Activated CD8-positive, alpha-beta memory T cell treated with anti-CD3 and anti-CD28 coated beads for 4 hours (primary cell): ENCODE measurements at places on chromosomes 7 and 10.

DNA sequence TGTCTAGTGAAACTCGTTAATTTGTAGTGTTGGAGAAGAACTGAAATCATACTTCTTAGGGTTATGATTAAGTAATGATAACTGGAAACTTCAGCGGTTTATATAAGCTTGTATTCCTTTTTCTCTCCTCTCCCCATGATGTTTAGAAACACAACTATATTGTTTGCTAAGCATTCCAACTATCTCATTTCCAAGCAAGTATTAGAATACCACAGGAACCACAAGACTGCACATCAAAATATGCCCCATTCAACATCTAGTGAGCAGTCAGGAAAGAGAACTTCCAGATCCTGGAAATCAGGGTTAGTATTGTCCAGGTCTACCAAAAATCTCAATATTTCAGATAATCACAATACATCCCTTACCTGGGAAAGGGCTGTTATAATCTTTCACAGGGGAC, 187.6 kb downstream of the CFTR start:
- DNase-seq = no peak

- DNase-seq = no peak
These were observed 283.7 kb upstream of the NRP1 start for GRCh38 chr10:33618196-33618595.

- DNase-seq = no peak
These were observed 32.7 kb downstream of the MAD1L1 start for GRCh38 chr7:2199956-2200583.

GRCh38 chr7:32179567-32179966, 109.4 kb upstream of the PDE1C start:
- no peak for DNase-seq

- no peak for DNase-seq
These were observed 40.3 kb upstream of the BHLHA15 start for GRCh38 chr7:98170966-98171365.

DNA sequence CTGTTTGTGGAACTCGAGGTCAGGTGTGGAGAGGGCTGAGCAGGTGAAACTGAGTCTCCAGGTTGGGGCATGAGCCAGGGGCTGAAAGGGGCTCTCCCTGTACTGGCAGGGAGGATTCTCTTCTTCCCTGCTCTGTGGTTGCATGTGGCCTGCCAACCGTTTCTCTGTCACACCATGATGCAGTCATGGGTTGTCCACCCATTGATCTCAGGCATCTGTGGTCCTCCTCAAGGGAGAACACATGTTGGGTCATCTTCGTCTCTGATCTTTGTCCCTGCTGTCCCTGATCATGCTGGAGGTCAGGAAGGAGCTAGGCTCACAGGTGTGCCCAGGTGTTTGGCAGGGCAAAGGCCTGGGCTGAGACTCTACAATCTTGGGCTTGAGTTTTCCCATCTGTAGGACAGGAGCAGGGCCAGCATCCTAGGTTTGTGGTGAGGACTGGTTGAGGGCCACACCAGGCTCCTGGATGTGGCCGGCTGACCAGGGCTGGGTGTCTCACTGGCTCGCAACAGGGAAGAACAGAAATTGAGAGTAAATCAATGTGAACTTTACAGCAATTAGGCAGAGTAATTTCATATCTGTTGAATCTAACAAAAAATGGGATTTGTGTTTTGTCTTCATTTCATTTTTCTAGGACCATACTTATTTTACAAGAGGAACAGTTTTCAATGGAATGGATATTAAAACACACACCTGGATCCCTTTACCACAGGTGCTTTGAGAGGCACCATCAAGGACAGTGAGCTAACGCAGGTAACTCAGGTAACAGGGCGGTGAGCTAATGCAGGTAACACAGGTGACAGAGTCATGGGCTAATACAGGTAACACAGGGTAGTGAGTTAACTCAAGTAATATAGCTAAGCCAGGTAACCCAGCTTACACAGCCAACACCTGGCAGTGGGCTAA, 58.5 kb upstream of the IGFBP3 start:
- no peak for DNase-seq

GRCh38 chr7:135714534-135715009, 13.4 kb downstream of the SLC13A4 start:
- no peak for DNase-seq

DNA sequence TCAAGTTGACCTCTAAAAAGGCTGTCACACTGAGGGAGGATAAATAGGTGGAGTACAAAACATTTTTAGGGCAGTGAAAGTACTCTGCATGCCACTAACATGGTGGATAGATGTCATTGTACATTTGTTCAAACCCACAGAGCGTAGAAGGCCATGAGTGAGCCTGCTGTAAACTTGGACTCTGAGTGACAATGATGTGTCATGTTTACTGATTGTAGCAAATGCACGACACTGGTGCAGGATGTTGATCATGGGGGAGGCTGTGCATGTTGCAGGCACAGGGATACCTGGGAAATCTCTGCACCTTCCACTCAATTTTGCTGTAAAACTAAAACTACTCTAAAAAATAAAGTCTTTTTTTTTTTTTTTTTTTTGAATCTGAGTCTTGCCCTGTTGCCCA, 52.5 kb upstream of the GRID1 start:
- no peak for DNase-seq

DNA sequence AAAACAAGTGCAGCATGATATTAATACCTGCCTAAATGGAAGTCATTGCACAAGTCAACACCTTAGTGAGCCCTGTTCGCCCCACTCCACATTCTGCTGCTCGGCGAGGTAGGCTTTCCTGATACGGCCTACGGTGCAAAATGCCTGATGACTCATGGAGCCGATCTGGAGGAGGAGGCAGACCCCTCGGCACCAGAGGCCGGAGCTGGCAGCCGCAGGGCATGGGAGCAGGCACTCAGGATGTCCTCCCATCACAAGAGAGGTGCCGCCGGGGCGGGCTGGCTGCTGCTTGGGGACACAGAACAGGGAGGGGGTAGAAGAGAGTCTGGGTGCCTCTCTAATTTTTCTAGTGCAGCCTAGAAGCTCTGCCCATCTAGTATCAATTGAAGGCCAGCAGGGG, 418.5 kb upstream of the MGMT start:
- no peak for DNase-seq

DNA sequence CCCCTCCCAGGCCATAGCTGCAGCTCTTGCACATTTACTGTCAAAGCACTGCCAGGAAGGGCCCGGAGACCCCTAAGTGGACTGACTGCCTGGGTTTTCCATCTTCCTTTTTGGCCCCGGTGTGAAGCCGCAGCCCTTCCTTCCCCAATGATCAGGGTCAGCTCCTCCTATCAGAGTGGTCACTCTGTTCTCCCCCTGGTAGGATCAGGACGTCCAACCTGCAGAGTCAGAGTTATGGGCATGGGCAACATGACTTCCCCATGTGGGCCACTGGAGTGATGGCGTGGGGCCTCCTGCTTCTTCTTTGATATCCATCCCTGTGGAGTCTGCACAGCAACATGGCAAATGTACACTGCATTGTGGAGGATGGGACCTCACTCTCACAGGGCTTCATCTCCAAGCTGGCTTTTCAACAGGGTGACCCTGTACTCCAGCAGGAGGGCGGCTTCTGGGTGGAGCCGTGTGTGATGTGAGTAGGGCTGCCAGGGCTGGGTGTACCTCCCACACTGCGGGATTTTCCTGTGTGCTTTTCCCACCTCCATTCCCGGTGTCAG, 6.4 kb upstream of the RAMP3 start:
- DNase-seq = no peak

GRCh38 chr10:19853831-19854230, 37.6 kb downstream of the PLXDC2 start:
- DNase-seq = no peak

- no peak for DNase-seq
These were observed 324.8 kb upstream of the NPSR1 start for GRCh38 chr7:34333184-34333583.
